ENCODE measurements at places on chromosomes 12 and 14. TPM values are rescaled to one million over a fixed set of nuclear protein-coding genes. Genes with fewer than 3 reads are reported as not detected.
A peak's percentile ranks its signal among the peaks of the same experiment; 100 is the strongest.

PTPN21 gene
- total RNA-seq, result 24.7 TPM

CABP1 gene
- 2.5 TPM for total RNA-seq

CCDC88C gene
- total RNA-seq, result 6.0 TPM

EIF2S3B gene
- total RNA-seq, result 0.17 TPM

DNA sequence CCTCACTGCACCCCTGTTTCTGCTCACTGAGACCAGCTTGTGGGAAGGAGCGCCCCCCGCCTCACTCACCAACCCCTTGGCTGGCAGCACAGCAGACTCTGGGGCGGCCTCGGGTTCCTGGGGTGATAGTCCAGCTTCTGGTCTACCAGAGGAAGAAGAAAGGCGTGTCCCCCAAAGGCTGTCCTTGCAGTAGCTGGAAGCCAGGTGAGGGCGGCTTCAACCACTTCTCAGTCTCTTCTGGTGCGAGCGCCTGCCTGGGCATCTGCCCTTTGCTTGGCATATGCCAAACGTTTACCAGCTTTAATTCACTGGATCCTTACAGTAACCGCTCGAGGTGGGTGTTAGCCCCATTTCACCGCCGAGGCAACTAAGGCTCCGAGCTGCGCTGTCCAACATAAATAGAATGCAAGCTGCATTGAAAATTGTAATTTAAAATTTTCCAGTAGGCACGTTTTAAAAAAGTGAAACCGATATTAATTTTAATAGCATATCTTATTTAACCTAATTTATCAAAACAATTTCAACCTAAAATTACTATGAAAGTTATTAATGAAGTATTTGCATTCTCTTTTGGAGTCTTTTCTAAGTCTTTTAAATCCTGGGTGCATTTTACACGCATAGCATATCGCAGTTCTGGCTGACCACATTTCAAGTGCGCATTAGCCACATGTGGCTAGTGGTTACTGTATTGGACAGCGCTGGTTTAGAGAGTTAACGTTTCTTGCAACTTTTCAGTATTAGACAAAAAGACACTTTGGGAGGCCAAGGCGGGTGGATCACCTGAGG, 872 bp downstream of the FAM177A1 start:
- peaks cover 33% of the 10 kb centered on the region for H3K4me1 ChIP-seq
- peak overlapping the region; percentile 96 for H3K27ac ChIP-seq
- DNase-seq, result peak; percentile 92
- no peaks in the 10 kb centered on the region for H3K27me3 ChIP-seq

DNA sequence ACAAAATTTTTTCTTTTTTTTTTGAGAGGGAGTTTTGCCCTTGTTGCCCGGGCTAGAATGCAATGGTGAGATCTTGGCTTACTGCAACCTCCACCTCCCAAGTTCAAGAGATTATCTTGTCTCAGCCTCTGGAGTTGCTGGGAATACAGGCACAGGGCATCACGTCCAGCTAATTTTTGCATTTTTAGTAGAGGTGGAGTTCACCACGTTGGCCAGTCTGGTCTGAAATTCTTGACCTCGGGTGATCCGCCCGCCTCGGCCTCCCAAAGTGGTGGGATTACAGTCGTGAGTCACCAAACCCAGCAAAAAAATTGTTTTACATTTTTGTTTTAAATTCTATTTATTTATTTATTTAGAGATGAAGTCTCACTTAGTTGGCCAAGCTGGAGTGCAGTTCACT, 4.7 kb upstream of the SLC2A14 start:
- no peak for DNase-seq
- H3K27ac ChIP-seq, result no peak overlapping the region
- peaks cover 7% of the 10 kb centered on the region for H3K4me1 ChIP-seq
- no peaks in the 10 kb centered on the region for H3K36me3 ChIP-seq

- H3K27ac ChIP-seq, result peak overlapping the region; percentile 86
- no peaks in the 10 kb centered on the region for H3K27me3 ChIP-seq
- DNase-seq, result no peak
- H3K4me1 ChIP-seq, result peaks cover 99% of the 10 kb centered on the region
- no peak overlapping the region for H3K4me3 ChIP-seq
These were observed 115.9 kb downstream of the GPR135 start for GRCh38 chr14:59349258-59349701.

DNA sequence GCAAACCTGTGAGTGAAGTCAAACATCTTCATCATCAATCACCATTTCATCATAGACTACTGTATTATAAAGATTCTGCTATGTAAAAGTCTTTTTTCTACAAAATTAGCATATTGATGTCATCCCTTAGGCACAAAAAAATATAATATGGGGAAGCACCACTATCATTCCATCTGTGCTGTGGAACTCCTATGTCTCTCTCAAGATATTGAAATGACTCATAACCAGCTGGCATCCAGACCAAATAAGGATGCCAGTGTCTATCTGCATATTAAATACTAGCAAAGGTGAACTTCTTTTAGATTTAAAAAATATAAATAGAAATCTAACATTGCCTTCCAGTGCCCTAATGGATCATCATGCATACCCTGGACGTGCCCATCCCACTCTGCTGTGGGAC, 17.9 kb upstream of the DCAF5 start:
- no peak overlapping the region for H3K4me3 ChIP-seq
- no peaks in the 10 kb centered on the region for H3K36me3 ChIP-seq
- H3K27me3 ChIP-seq, result no peaks in the 10 kb centered on the region
- no peak overlapping the region for H3K27ac ChIP-seq

DNA sequence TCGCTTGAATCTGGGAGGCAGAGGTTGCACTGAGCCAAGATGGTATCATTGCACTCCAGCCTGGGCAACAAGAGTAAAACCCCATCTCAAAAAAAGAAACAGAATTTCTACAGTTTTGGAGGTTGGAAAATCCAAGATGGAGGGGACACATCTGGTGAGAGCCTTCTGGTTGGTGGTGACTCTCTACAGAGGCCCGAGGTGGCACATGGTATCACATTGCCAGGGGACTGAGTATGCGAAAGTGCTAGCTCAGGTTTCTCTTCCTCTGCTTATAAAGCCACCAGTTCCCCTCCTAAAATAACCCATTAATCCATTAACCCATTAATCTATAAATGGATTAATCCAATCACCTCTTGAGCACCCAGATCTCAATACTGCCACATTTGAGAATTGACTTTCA, 70.8 kb upstream of the DACT1 start:
- H3K27me3 ChIP-seq, result no peaks in the 10 kb centered on the region
- H3K4me3 ChIP-seq, result no peak overlapping the region
- no peak overlapping the region for H3K27ac ChIP-seq
- no peak for DNase-seq

- peak overlapping the region; percentile 24 for H3K27ac ChIP-seq
- peaks cover 28% of the 10 kb centered on the region for H3K4me1 ChIP-seq
- no peaks in the 10 kb centered on the region for H3K36me3 ChIP-seq
- peak overlapping the region; percentile 65 for H3K4me3 ChIP-seq
- no peaks in the 10 kb centered on the region for H3K27me3 ChIP-seq
- DNase-seq, result no peak
These were observed 1.0 kb downstream of the PGF start for GRCh38 chr14:74954232-74954946.

DNA sequence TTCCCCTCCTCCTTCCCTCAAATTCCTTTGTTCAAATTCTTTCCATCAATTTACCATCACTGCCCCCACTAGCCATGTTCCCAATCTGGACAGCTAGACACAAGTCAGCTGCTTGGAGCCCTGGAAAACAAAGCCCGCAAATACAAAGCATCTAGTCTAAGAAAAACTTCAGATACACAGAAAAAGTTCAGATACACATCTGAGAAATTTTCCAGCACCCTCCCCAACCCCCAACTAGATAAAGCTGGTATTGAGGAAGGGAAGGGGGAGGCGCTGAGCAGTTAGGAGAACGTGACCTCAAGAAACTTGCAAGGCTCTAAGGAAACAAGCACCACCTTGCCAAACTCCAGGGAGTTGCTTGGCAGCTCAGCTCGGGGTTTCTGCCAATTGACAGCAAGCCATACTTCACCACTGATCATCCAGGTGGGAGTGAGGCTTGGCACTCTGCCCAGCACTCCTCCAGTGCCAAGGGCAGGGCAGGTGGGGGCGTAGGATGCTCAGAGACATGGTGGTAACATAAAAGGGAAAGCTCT, 5.1 kb upstream of the CNIH1 start:
- no peak overlapping the region for H3K4me3 ChIP-seq
- H3K27ac ChIP-seq, result no peak overlapping the region
- DNase-seq, result no peak
- H3K36me3 ChIP-seq, result no peaks in the 10 kb centered on the region

GRCh38 chr14:95070748-95071435, 86.4 kb downstream of the DICER1 start:
- no peaks in the 10 kb centered on the region for H3K36me3 ChIP-seq
- H3K27me3 ChIP-seq, result no peaks in the 10 kb centered on the region
- H3K4me1 ChIP-seq, result peaks cover 14% of the 10 kb centered on the region
- H3K4me3 ChIP-seq, result no peak overlapping the region
- H3K27ac ChIP-seq, result no peak overlapping the region
- no peak for DNase-seq

DNA sequence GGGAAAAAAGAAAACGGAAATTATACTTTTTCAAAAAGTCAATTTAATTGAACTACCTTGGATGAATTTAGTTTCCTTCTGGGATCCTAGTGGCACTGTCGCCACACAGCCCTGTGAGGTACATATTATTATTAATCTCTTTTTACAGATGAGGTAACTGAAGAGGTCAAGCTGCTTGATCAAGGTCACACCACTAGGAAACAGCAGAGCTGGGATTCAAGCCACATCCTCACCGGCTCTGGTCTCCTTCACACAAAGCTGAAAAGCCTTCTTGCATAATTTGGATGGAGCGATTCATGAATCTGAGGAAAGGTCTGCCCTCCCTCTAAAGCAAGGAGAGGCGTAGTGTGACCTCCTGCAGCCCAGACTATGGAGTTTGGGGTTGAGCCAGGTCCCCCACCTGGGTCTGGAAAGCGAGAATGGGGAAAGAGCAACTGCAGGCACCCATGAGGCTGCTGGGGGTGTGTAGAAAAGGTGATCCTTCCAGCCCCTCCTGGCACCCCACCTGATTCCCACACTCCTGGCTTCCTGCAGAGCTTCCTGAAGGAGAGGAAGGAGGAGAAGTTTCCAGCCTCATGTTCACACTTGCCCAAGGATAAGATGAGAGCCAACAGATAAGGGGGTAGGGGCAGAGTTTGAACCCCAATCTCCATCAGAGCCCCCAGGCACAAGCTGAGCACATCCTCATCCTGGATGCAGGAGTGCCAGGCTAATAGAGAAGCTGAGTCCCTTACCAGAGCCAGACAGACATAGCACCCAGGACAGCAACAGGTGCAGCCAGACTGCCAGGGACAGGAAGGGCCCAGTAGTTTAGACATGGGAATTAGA, 3.9 kb upstream of the KRT79 start:
- no peaks in the 10 kb centered on the region for H3K27me3 ChIP-seq
- no peaks in the 10 kb centered on the region for H3K36me3 ChIP-seq
- H3K4me3 ChIP-seq, result no peak overlapping the region
- no peak overlapping the region for H3K27ac ChIP-seq
- no peaks in the 10 kb centered on the region for H3K4me1 ChIP-seq

DNA sequence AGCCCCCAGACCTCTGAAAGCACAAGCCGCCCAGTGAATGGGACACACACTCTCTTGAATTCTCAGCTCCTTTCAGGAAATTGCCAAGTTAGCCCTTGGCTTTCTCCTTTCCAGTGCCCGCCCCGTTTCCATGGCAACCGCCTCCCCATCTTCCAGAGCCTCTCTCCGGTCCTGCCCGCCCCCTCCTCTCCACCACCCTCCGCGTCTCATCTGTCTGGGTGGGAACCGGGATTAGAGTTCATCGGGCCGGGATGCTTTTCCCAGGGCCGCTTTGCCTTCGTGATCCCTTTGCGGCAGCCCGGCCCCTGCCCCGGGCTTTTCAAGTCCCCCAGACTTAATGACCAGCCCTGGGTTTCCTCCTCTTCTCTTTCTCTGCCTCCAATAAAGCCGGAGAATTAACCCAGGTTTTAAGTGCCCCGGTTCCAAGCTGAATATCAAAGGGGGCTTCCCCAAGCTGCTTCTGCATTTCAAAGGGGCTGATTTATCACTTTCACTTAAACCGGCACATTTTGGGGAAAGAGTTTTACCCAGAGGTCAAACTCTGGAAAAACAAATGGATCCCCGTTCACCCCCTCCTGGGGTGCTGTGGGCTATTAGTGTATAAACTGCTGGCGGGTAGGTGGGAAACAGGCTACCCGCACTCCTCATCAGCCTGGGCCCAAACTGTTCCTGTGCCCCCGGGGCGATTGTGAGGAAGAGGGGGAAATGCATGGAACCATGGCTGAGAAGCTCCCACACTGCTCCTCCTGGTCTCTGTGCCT, 101.7 kb downstream of the ZFP36L1 start:
- no peaks in the 10 kb centered on the region for H3K27me3 ChIP-seq
- H3K36me3 ChIP-seq, result no peaks in the 10 kb centered on the region
- H3K4me3 ChIP-seq, result no peak overlapping the region
- DNase-seq, result no peak
- H3K27ac ChIP-seq, result no peak overlapping the region
- peaks cover 15% of the 10 kb centered on the region for H3K4me1 ChIP-seq

- H3K4me1 ChIP-seq, result no peaks in the 10 kb centered on the region
- H3K27ac ChIP-seq, result no peak overlapping the region
- no peaks in the 10 kb centered on the region for H3K27me3 ChIP-seq
These were observed 118.7 kb upstream of the PTPRQ start for GRCh38 chr12:80325167-80325959.

DNA sequence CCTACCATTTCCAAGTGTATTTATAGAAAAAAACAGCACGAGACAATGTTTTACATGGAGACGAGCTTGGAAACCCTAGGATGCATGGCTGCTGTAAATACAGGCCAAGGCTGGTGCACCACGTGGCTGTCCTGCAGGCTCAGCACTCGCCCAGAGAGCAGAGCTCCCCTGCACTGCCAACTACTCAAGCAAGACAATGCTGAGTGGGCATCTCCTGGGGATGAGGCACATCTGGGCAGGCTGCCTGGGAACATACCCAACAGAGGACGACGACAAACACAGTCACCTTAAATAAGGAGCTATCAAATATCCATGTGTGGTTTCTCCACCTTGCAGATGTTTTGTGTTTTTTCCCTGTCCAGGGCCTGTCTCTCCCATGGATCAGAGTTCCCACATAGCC, 128.3 kb upstream of the PRMT8 start:
- no peak for DNase-seq
- peaks cover 20% of the 10 kb centered on the region for H3K27me3 ChIP-seq
- no peak overlapping the region for H3K27ac ChIP-seq
- no peak overlapping the region for H3K4me3 ChIP-seq
- no peaks in the 10 kb centered on the region for H3K36me3 ChIP-seq

DNA sequence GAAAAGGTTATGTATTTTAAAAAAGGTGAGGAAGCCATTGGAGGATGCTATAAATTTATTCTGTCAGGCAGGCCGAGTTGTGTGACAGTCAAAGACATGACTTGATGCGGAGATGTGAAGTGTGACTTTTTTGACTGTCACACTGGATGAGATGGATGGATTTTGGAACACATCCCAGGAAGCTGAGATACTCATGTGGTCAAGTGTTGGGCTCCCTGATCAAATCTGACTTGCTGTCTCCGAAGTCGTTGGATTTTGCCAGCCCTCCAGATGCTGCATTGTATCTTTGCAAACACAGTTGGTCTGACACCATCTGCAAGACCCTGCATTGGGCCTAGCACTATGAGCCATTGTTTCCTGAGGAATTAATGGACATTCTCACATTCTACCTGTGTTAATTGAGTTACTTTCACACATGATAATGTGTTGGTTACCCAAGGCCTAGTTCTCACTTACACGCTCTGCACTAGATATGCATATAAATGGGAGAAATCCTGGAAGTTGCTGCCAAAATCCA, 204.0 kb upstream of the PRKD1 start:
- no peaks in the 10 kb centered on the region for H3K4me1 ChIP-seq
- no peaks in the 10 kb centered on the region for H3K27me3 ChIP-seq
- no peak overlapping the region for H3K27ac ChIP-seq
- H3K36me3 ChIP-seq, result no peaks in the 10 kb centered on the region
- no peak overlapping the region for H3K4me3 ChIP-seq

All from esophagus muscularis mucosa (tissue), 4 donors.